ENCODE measurements at places on chromosomes 11 and 22.

DNA sequence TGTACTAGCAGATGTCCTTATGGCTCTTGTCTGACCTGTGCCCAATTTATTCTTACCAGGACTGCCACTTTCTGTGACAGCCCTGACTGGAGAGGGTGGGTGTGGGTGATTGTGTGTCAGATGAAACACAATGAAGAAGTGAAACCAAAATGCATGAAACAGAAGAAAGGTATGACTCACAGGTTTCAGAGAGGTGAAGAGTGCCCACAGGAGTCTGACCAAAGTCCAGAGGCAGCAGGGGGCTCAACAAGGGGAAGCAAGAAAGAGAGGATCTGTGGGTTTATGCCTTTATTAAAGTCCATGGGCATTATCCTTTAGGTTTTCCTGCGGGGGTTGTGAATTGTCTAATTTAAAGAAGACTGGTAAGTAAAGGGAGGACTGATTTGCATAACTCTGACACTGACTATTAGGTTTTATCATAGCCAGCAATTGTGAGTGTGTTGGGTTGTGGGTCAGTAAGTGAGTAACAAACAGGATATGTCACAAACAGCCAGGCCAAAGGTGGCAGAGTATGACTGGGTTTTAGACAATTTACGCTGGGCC lies 3.9 kb upstream of the OR4C6 start:
- no peak for DNase-seq

DNA sequence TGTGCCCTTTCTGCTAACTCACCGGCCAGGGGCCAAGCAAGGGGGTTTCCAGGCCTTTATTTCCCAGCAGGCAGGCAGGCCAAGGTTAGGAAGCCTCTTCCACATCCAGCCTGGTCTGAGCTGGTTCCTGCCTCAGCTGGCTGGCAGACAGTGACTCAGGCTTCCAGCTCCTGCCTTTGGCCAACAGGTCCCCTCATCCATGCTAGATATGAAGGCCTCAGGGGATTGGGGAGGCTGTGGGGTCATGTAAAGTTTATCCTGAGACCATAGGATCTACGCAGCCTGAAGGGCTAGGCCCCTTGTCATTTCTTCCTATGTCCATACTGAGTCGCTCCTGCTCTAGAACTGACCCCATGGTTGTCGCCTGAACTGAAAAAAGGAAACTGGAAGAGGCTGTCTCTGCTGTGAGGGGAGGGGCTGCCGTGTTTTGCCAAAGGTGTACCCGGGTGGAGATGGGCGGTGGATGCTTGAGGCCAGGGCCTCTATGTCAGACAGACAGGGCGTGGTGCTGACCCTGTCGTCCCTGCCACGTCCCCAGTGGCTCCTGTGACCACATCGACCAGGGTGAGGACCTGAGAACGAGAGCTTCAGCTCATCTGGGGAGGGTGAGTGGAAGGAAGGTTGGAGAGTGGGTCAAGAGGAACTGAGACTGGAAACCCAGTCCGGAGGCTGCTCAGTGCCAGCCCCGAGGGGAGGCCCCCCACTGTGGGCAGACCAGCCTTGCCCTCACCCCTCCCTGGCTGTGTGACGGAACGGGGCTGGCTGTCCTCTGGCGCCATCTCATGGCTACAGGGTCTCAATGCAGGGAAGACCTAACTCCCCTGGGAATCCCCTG lies 17.0 kb downstream of the P2RY6 start:
- no peak for DNase-seq

DNA sequence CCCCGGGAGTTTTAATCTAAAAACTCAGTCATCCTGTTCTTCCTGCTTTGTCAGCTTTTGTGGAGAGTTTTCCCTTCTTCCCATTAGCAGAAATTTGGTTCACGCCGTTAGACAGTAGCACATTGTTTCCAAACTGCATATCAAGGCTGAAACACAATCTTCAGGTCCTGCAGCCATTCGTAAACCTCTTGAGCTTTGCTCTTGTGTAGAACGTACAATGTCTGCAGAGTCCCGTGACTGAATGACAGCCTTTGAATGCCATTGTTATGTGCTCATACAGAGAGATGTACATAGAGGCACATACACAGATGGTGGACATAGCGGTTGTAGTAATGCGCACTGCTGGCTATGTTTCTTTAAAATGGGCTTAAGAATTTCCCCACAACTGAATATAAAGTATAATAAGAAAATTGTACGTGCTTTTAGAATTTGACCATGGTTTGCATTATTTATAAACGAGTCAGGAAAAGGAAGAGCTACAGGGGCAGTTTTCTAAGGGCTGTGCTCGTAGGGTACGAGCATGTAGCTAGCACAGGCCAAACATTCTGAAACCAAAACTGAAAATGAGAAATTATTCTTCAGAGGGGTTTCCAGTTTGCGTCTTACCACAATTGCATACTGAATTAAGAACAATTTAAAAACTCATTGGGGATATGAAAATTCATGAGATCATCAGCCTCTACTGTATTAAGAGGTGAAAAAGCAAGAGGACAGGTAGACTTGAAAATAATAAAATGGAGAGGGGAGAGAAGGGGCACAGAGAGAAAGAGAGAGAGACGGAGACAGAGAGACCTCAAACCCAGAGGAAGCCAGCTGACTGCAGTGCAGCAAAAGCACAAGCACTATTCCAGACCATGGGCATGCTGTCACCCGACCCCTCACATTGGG lies 310.1 kb downstream of the CADM1 start:
- no peak for DNase-seq

DNA sequence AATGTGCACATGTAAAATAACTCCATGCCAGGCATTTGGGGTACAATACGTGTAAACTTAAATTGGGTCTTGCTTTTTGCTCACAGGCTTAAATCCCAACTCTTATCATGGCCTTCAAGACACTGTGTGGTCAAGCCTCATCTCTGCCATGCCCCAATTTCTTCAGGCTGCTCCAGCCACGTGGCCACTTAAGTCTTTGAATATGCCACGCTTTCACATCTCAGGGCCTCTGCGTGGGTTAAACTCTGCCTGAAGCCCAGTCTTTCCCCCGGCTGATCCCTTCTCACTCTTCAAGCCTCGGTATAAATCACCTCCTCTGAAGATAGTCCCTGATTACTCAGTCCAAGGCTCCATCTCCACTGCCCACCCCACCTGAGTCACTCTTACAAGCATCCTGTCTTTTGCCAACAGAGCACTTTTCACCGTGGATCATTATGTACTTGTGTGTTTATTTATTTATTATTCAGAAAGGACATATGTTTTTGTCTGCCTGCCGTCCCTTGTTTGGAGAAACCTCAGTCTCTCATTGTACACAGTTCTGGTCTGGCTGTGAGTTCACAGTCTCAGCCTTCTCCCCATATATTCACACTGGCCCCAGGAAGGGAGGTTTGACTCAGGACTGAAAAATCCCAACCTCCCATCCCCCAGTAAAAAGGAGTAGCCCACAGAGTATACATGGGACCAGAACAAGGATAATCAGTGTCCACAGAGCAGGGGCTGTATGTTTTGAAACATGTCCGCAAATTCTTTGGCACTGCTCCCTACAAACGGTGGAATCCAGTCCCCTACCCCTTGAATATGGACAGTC lies 344.7 kb downstream of the MN1 start:
- DNase-seq: no peak

- DNase-seq: no peak
These were observed 861.8 kb downstream of the LRRC4C start for GRCh38 chr11:40597546-40598113.

DNA sequence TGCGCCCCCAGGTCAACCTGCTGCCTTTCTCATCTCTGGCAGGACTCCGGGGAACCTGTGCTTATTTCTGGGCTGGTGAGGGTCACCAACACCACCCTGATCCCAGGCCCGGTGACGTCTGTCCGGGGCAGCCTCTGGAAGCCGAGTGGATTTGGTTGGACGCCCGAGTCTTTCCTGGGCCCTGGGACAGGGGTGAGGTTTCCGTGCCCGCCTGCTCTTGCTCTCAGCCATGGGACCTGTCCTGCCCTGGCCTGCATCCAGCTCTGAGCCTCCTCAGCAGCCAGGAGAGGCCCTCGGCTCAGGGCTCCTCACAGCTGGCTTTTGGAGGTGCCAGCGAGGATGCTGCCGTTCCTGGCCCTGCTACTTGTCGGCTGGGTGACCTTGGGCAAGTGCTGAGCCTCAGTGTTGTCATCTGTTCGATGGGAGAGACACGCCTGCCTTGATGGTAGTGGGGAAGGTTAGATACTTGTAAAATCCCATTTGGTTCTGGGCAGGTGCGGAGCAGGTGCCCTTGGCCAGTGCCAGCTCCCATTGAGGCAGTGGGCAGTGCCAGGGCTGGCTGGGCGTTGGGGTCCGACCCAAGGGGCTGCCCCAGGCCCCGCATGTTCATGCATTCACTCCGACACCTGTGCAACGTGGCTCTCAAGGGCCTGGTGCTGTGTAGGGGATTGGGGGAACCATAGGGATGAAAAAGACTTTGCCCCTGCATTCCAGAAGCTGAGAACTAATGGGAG lies 58.9 kb upstream of the THY1 start:
- DNase-seq: no peak

DNA sequence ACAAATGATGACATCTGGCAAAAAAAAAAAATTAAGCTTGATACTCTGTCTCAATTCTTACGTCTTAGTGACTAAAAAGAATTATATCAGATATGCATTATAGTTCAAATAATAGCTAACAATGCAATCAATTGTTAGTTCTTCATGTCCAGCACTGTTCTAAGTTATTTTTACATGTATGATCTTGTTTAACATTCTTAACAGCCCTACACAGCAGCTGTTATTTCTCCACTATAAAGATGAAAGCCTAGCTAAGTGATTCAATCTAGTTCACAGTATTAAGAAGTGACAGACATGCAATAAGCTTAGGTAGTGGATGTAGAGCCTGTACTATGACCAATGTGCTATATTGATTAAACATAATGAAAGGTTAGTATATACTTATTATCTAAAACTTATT lies 4.1 kb downstream of the ZNF214 start:
- DNase-seq: no peak

- DNase-seq: no peak
These were observed 38.5 kb downstream of the OSBP2 start for GRCh38 chr22:30733181-30733631.

GRCh38 chr22:20957102-20957682 lies 9.9 kb upstream of the AIFM3 start:
- DNase-seq: no peak

DNA sequence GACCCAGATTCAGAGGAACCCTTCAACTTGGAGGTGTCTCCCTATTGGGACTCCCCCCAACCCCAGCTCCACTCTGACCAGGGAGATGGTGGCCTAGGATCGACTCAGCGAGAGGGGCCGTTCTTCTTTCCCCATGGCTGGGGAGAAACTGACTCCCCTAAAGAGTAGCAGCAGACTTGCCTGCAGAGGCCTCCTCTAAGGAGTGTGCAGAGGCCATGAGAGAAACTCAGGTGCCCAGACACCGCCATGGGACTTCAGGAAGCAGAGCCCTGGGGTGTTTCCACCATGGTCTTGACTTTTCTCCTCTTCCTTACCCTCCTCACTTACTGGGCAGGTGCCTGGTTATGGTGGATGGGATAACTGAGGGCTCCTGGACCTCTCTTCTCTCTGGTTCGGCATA lies 2.6 kb upstream of the TOP3B start:
- DNase-seq: no peak

GRCh38 chr22:48404801-48405447 lies 1422.7 kb downstream of the BRD1 start:
- no peak for DNase-seq

DNA sequence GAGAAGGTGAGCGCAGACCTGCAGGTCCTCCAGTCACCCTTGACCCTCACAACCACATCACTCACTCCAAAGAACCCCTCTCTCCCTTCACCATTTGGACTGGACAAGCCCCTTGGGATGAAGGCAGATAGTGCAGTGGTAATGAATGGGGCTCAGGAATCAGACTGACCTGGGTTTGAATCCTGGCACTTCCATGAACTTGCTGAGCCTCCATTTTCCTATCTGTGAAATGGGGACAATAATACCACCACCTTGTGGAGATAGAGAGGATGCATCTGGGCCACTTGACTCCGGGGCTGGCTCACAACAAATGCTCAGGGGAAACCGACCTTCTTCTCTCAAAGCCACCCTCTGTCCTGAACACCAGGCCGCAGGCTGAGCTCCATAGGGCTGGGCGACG lies 178.1 kb downstream of the ST3GAL4 start:
- DNase-seq: no peak

- DNase-seq: no peak
These were observed 748 bp downstream of the RAB30 start for GRCh38 chr11:83070731-83071566.

GRCh38 chr22:23815541-23816155 lies 23.2 kb downstream of the DERL3 start:
- no peak for DNase-seq

DNA sequence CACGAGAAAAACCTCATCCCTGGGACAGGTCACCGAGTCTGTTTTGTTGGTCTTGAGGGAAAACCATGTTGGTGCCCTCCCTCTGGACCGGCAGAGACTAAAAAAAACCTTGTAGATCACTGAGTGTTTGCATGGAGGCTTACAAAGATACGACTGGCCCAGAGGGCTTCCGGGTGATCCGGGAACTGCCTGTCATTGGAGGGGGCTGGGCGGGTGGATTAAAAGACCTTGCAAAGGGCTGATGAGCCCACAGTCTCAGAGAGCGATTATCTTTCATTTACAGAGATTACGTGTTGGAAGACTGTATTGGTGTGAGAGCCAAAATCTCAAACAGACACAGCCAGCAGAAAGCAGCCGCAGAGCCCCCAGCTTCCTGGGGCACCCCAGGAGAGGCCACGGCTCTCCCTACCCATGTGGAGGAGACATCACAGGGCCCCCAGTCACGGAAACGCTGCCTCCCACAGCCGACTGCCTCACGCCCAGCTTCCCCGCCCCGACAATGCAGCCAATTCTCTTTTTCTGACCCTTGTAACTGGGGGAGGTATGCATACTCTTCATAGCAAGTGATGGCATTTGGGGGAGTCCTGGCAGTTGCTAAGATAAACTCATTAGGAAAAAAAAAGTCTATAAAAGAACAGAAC lies 426.4 kb downstream of the CTTN start:
- no peak for DNase-seq

DNA sequence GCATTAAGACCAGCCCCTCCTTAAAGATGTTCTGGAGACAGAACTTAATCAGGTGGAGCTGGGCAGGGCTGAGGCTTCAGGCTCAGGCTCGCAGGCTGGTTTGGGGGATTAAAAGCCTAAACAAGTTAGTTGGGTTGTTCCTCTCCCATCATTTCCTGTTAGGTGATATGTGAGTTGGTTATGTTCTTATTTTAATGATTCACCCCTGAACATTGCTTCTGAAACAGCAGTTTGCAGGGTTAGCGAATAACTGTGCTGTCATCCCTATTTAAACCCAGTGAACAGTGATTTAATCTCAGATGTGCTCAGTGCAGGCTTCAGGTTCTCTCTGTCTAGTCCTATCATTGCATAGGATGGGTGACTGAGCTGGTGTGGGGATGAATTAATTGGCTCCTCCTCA lies 47.4 kb upstream of the BIRC3 start:
- DNase-seq: no peak

GRCh38 chr22:25627271-25627852 lies 62.9 kb downstream of the GRK3 start:
- DNase-seq: no peak

All from NCI-H1048 (cell line).